ENCODE measurements at places on chromosomes 7 and 10.

GRCh38 chr10:451021-451471 lies 238.4 kb downstream of the DIP2C start:
- no peak overlapping the region for H3K27ac ChIP-seq
- H3K4me3 ChIP-seq, result no peak overlapping the region
- no peaks in the 10 kb centered on the region for H3K36me3 ChIP-seq
- peaks cover 15% of the 10 kb centered on the region for H3K4me1 ChIP-seq
- peak; percentile 64 for DNase-seq

- H3K27me3 ChIP-seq, result no peaks in the 10 kb centered on the region
- H3K36me3 ChIP-seq, result no peaks in the 10 kb centered on the region
- no peak overlapping the region for H3K4me3 ChIP-seq
- no peaks in the 10 kb centered on the region for H3K4me1 ChIP-seq
- H3K27ac ChIP-seq, result no peak overlapping the region
Observed at GRCh38 chr7:146728611-146729010, 612.0 kb downstream of the CNTNAP2 start.

DNA sequence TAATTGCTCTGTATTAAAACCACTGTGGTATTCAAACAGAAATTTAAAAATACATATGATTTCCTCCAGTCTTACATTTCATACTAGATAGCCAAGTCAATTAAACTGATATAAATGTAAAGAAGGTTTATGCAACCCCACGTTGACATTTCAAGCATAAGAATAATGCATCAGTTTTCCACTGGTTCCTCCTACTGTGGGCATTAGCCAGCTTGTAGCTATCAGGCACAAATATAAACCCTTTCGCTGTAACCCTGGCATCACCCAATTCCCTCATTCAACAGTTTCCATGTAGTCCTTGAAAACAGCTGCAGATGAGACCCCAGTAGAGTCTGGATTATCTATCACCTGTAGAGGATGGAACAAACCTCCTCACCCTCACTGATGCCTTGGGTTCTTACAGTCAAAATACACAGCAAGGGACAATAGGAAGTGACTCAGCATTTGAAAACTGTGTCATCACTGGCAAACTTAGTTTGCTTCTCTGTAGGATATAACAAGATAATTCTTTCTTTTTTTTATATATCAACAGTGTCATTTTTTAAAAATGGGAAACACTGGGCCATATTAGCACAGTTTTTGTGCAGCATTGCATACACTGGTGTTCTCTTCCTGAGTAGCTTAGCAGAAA lies 113.0 kb downstream of the PDE1C start:
- no peaks in the 10 kb centered on the region for H3K27me3 ChIP-seq
- H3K4me1 ChIP-seq, result no peaks in the 10 kb centered on the region
- DNase-seq, result no peak
- H3K36me3 ChIP-seq, result no peaks in the 10 kb centered on the region
- H3K4me3 ChIP-seq, result no peak overlapping the region

DNA sequence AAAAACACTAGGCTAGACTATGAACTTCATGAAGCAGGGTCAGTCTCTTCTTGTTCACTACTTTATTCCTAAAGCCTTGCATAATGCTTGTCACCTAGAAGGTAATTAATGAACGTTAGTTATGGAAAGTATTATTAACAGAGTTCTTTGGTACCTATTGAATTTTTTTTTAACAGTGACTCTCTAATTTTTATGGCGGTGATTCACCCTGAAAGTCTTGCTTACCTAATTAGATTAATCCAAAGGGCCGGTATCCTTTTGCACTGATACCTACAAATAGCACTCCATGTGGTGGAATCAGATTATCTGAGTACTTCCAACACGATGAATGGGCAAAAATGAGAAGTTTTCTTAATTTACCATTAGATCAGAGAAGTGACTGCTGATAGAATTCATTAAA lies 31.7 kb downstream of the STAM start:
- no peak overlapping the region for H3K4me3 ChIP-seq
- no peaks in the 10 kb centered on the region for H3K4me1 ChIP-seq
- H3K27ac ChIP-seq, result no peak overlapping the region
- DNase-seq, result no peak
- no peaks in the 10 kb centered on the region for H3K27me3 ChIP-seq

DNA sequence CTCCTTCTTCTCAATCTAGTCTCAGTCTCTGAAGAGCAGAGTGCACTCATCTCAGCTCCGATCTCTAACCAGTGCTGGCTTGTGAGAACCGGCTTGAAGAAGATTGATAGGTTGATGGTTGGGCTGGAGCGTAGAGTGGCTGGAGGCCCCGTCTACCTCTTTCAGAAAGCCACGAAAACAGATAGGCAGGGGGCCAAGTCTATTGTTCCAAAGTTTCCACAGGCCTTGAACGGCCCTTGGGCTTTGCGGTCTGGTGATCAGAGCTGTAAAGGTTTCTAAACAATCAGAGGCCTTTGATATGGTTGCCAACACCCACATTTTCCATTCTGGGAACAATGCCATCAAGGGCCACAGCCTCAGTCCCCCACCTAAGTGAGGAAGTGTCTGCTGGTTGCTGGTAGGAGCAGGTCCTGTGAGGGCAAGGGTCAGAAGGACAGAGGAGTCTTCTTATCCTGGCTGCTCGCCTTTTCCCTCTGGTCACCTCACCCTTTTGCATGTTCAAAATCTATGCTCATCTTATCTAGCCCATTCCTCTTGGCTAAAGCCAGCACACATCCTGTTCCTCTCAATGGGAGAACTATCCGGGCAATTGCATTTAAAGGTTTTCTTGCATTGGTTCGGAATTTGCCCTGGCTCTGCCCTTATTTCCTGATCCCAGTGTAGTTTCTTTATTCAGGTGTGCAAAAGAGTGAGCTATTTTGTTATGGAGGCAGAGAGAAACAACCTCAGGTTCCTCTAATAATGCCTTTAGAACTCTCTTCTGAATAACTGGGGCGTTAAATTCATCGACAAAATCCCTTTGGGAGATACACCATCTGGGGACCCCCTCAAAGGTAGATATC lies 70.3 kb upstream of the KMT2E start:
- H3K4me3 ChIP-seq, result peak overlapping the region; percentile 75
- peaks cover 1% of the 10 kb centered on the region for H3K36me3 ChIP-seq
- DNase-seq, result peak; percentile 73
- peak overlapping the region; percentile 99 for H3K27ac ChIP-seq
- no peaks in the 10 kb centered on the region for H3K27me3 ChIP-seq

DNA sequence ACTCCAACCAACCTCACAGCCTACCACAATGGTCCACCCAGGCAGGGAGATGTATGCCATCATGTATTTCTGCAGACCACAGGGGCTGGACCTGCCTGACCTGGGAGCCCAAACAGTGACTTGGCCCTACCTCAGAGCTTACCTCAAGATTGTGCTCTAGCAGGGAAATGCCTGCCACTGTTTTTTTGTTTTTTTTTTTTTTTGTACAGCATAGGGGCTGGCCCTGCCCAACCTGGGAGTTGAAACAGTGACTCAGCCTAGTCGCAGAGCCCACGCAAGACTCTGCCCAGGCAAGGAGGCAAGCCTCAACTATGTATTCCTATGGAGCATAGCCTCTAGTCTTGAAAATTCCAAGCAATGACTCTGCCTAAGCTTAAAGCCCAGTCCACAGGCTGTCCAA lies 39.3 kb upstream of the CDK6 start:
- H3K36me3 ChIP-seq, result no peaks in the 10 kb centered on the region
- no peaks in the 10 kb centered on the region for H3K4me1 ChIP-seq
- no peaks in the 10 kb centered on the region for H3K27me3 ChIP-seq
- no peak overlapping the region for H3K4me3 ChIP-seq

- H3K36me3 ChIP-seq, result no peaks in the 10 kb centered on the region
- no peak for DNase-seq
- no peaks in the 10 kb centered on the region for H3K4me1 ChIP-seq
Observed at GRCh38 chr10:60488111-60488669, 98.5 kb upstream of the ANK3 start.

DNA sequence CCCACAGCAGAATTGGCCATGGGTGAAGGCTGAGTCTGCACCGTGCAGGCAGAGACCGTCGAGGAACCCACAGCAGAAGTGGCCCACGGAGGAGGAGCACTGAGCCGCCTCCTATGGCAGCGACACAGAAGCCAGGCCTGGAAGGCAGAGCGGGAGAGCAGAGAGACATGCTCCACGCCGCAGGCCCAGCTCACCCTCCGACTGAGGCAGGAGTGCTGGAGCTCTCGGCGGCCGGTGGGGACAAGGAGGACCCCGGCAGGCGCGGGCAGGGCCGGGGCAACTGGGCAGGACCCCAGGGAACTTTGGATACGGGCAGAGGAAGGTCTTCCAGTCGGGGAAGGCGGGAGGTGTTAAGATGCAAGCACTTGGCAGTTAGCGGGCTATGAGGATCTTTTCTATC lies 420.4 kb downstream of the DNAJB6 start:
- no peaks in the 10 kb centered on the region for H3K27me3 ChIP-seq
- DNase-seq, result no peak
- H3K27ac ChIP-seq, result no peak overlapping the region
- H3K36me3 ChIP-seq, result no peaks in the 10 kb centered on the region
- H3K4me3 ChIP-seq, result no peak overlapping the region

- H3K4me1 ChIP-seq, result peaks cover 16% of the 10 kb centered on the region
- H3K27me3 ChIP-seq, result peaks cover 74% of the 10 kb centered on the region
- H3K4me3 ChIP-seq, result no peak overlapping the region
- no peak overlapping the region for H3K27ac ChIP-seq
- no peaks in the 10 kb centered on the region for H3K36me3 ChIP-seq
Observed at GRCh38 chr10:101146392-101147251, 15.5 kb downstream of the TLX1 start.

- H3K4me1 ChIP-seq, result no peaks in the 10 kb centered on the region
- no peak overlapping the region for H3K4me3 ChIP-seq
- no peaks in the 10 kb centered on the region for H3K36me3 ChIP-seq
- no peak for DNase-seq
Observed at GRCh38 chr10:120505056-120505455, 48.0 kb downstream of the PLPP4 start.

DNA sequence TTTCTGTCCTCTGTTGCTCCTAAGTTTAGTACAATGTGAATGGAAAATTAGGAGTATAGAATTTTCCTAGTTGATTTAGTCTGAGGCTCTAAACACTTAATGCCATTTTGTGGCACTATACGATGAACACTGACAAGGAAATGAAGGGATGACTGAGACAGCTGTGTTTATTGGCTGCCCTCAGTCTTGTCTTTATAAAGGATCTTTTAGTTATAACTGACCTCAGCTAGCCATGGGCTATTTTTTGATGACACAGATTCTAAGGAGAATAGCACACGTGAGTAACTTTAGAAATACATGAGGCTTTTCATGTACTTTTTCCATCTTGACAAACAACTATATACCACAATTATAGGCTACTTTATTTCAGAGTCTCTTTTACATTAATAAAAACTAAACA lies 113.7 kb downstream of the PRKG1 start:
- no peaks in the 10 kb centered on the region for H3K4me1 ChIP-seq
- H3K27me3 ChIP-seq, result no peaks in the 10 kb centered on the region
- H3K4me3 ChIP-seq, result no peak overlapping the region
- DNase-seq, result no peak
- no peaks in the 10 kb centered on the region for H3K36me3 ChIP-seq
- H3K27ac ChIP-seq, result no peak overlapping the region

DNA sequence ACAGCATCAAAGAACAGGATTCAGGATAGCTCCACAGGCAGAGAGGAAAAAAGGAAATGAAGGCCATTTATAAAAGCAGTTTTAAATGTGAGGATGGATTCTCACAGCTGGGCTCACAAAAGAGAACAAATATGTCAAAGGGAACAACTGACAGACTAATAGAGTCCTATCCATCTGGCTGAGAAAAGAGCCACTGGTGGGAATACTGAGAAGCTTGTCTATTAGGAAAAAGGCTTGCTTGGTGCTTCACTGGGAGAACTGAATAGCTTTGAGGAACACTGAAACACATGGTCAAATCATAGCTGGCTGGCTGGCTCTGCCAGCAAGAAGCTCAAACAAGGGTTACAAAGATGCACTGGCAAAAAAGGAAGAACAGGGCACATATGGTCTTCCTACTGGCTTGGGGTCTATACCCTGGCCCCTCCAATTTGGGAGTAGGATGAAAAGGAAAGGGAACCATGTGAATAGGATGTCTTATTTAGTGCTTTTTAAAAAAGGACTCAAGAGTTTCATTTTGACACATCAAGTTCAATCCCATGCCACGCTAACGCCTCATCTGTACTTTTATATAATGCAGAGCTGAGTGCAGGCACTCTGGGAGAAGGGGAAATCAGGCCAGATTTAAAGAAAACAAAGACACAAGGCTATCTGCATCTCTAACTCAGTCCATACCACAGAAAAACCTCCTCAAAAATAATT lies 44.8 kb upstream of the KCNIP2 start:
- peaks cover 5% of the 10 kb centered on the region for H3K36me3 ChIP-seq
- H3K27ac ChIP-seq, result peak overlapping the region; percentile 75
- peaks cover 19% of the 10 kb centered on the region for H3K4me1 ChIP-seq
- H3K4me3 ChIP-seq, result no peak overlapping the region
- no peak for DNase-seq
- no peaks in the 10 kb centered on the region for H3K27me3 ChIP-seq

DNA sequence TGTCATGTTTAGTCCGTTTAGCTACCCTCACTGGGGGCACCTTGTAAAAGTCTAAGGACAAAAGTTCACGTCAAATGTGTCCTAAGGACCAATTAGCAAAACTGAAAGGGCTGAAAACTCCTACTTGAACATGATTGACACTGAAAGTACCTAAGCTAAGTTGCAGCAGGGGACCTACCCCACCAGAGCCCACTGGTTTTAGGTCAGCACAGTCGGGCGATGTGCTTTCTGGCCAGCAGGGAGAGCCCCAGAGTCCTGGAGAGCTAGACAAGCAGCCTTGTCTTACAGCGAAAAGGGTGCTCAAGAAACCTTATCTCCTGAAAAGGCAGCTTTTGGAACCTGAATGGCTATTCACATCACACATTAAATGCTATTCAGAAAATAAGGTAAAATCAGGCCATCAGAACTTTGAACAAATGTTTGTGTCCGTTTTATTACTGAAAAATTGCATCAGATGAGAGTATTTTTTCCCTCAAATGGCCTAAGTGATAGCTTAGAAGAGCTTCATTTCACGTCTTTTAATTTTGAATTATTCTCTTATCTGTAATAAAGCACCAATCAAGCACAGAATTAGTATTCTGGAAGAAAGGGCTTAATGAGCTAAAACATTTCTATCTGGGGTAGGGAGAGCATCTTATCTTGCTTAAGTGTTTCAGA lies 52.2 kb upstream of the MKI67 start:
- DNase-seq, result peak; percentile 30
- H3K4me3 ChIP-seq, result no peak overlapping the region
- peaks cover 12% of the 10 kb centered on the region for H3K4me1 ChIP-seq
- H3K27me3 ChIP-seq, result no peaks in the 10 kb centered on the region
- H3K27ac ChIP-seq, result no peak overlapping the region

GRCh38 chr10:71234970-71235685 lies 22.8 kb downstream of the UNC5B start:
- DNase-seq, result no peak
- H3K27ac ChIP-seq, result no peak overlapping the region
- H3K36me3 ChIP-seq, result no peaks in the 10 kb centered on the region
- H3K4me1 ChIP-seq, result no peaks in the 10 kb centered on the region
- peaks cover under 1% of the 10 kb centered on the region for H3K27me3 ChIP-seq

DNA sequence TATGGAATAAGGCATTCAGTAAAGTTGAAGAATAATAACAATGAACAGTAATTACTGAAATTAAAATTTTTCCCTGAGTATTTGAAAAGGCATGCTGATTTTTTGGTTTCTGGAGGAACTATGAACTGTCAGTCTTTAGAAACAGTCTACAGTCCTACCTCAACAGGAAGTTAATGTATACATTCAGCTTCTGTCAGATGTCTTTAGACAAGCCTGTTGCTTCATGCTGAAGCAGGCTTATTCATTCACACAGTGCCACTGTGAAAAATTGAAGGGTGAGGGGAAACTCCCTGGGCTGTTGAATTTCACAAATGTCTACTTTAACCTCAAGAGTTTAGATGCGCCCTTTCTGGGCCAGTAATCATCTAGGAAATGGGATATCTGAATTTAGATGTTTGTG lies 3.5 kb downstream of the NRF1 start:
- H3K27ac ChIP-seq, result peak overlapping the region; percentile 59
- peak overlapping the region; percentile 3 for H3K4me3 ChIP-seq
- H3K4me1 ChIP-seq, result peaks cover 50% of the 10 kb centered on the region
- H3K27me3 ChIP-seq, result no peaks in the 10 kb centered on the region
- no peaks in the 10 kb centered on the region for H3K36me3 ChIP-seq
